ENCODE measurements at places on chromosomes 5 and 9. TPM values are rescaled to one million over a fixed set of nuclear protein-coding genes. Genes with fewer than 3 reads are reported as not detected.

DNA sequence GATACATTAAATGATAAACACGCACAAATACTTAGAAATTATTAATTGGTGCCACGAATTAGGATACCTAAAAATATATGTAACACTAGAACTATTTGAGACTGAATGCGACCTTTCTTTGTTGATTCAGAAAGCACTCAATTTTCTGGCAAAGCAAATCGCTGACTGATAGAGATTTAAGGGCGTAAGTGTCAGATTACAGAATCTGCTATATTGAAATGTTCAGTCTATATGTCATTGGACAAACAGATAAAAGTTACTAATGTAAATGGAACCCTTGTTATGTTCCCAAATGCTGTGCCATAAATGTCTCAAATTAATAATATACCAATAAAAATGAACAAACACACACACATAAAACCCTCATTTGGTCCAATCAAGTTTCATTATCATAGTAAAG, 137.9 kb downstream of the MPDZ start:
- H3K36me3 ChIP-seq = no peaks in the 10 kb centered on the region
- no peaks in the 10 kb centered on the region for H3K27me3 ChIP-seq
- H3K4me1 ChIP-seq = no peaks in the 10 kb centered on the region

DNA sequence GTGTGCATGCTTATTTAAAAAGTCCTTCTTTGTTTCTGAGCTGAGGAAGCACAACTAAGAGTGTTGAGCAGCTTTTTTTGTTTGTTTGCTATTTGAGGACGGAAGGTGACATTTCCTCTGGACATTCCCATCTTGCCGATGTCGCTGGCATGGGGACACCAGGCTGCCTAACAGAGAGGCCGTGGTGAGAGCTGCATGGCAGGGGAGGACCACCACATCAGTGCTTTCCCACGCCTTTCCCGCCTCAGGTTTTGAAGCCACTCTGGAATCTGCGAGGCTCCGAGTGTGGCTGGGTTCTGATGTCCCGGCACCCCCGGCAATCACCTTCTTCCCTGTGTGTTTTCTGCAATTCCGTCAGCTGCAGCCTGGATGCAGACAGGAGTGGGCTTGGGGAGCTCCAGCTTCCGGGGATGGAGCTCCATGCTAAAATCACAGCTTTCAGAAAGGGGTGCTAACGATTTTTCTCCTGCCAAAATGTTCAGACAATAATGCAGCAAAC, 259.8 kb upstream of the IRX4 start:
- no peaks in the 10 kb centered on the region for H3K4me1 ChIP-seq
- H3K27me3 ChIP-seq = no peaks in the 10 kb centered on the region
- no peak overlapping the region for H3K27ac ChIP-seq
- H3K4me3 ChIP-seq = no peak overlapping the region

The LECT2 gene
- polyA plus RNA-seq = not detected

The PDE6A gene
- polyA plus RNA-seq = not detected

- no peak for DNase-seq
- no peaks in the 10 kb centered on the region for H3K27me3 ChIP-seq
- H3K4me1 ChIP-seq = no peaks in the 10 kb centered on the region
- no peak overlapping the region for H3K27ac ChIP-seq
- no peak overlapping the region for H3K4me3 ChIP-seq
- H3K36me3 ChIP-seq = no peaks in the 10 kb centered on the region
Observed at GRCh38 chr9:17291766-17292165, 156.9 kb downstream of the CNTLN start.

The SLC6A19 gene
- polyA plus RNA-seq = 56.3 TPM

The LOX gene
- polyA plus RNA-seq = 8.5 TPM

- no peak overlapping the region for H3K4me3 ChIP-seq
- DNase-seq = no peak
- H3K4me1 ChIP-seq = peaks cover 9% of the 10 kb centered on the region
- no peaks in the 10 kb centered on the region for H3K27me3 ChIP-seq
Observed at GRCh38 chr5:115461506-115462290, 82.9 kb downstream of the FEM1C start.

DNA sequence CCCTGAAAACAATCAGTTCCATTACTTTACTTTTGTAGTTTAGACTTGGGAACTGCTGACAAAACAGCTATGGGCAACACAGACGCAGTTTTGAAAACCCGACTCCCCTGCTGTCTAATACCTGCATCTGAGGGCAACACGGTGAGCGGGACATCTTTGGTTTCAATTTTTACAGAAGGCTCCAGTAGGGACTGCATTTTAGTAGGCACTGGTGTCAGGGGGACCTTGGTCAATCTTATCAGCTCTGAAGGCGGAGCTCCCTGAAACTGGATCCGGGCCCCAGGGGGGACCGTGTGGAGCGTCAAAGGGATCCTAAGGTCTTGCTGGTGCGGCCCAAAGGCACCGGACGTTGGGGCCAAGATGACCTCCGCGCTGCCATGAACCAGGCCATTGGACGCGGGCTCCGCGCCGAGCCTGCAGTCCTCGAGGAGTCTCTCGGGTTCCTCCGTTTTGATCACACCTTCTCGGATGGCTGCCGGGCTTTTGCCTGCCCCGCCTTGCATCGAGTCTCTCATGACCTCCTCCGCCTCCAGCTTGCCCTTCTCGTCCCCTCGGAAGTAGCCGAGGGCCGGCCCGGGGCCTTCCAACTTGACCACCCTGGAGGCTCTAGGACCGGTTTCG, 1.1 kb downstream of the SOX30 start:
- no peaks in the 10 kb centered on the region for H3K27me3 ChIP-seq
- peak; percentile 18 for DNase-seq
- peaks cover 10% of the 10 kb centered on the region for H3K4me1 ChIP-seq
- H3K27ac ChIP-seq = no peak overlapping the region
- no peaks in the 10 kb centered on the region for H3K36me3 ChIP-seq
- no peak overlapping the region for H3K4me3 ChIP-seq

The GFI1B gene
- polyA plus RNA-seq = 0.76 TPM

DNA sequence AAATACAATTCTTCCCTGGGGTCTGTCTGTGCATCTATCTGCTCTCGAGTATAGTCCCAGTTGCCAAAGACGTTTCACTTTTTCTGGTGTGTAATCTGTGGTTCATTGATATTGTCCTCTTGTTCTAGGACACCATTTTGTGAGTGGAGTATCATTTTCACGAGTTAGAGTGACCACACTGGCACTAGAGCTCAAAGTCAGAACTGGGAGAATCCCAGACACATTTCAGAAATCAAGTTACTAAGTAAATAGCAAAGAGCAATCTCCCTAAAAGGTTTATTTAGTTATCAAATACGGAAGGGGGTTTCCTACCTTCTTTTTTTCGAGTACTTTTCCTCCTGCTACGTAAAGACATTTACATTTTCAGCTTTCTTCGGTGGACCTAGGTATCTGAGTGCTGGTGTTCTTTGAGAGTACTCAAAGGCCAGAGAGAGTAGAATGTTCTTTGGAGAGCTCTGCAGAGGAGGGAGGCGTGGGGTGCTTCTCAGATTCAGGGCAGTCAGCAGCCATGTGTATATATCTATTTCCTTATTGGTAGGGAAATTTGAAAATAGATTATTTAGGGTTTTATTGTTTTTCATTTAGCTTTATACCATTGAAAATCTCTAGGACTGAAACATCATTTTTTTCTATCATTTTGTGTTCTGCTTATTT, 8.9 kb upstream of the HSPA9 start:
- DNase-seq = no peak
- H3K4me3 ChIP-seq = no peak overlapping the region
- H3K27me3 ChIP-seq = no peaks in the 10 kb centered on the region
- H3K4me1 ChIP-seq = peaks cover 2% of the 10 kb centered on the region
- no peaks in the 10 kb centered on the region for H3K36me3 ChIP-seq

GRCh38 chr5:176776141-176776865, 34.1 kb upstream of the UNC5A start:
- DNase-seq = no peak
- H3K27me3 ChIP-seq = peaks cover 25% of the 10 kb centered on the region
- no peaks in the 10 kb centered on the region for H3K36me3 ChIP-seq
- H3K27ac ChIP-seq = no peak overlapping the region

DNA sequence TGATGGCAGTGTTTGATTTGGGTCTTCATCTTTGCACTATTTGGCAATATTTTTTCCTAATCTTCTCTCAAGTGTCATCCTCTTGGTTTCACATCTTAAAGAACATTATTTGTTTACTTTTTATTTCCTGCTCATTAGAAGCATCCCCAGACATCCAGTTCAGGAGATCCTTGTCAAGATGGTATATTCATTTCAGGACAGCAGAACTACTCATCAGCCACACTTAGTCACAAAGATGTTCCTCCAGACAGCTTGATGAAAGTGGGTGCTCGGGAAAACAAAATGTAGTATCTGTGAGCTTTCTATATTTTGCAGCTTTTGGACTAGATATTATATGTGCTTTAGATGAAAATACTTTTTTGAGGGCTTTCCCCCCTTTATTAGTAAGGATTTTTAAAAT, 72.1 kb upstream of the SREK1 start:
- H3K4me3 ChIP-seq = no peak overlapping the region
- H3K36me3 ChIP-seq = peaks cover 4% of the 10 kb centered on the region
- DNase-seq = no peak
- no peak overlapping the region for H3K27ac ChIP-seq

The TLX3 gene
- not detected for polyA plus RNA-seq

DNA sequence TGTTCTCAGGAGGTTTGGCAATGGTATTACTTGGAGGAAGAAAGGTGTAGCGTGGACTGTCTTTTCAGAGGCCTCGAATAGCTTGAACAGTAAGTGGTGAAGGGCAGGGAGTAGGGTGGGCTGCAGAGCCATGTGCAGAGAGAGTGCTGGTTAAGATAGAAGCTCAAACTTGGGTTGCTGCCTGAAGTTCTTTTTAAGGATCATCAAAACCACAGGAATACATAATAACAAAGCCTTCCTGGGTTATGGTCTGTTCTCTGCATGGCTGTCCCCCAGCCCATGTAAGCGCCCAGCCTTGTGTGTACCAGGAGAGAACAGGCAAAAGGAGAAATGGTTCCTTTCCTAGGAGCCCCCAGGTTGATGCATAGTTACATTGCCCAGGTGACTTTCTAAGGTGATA, 43.9 kb downstream of the RCL1 start:
- no peak overlapping the region for H3K27ac ChIP-seq
- H3K4me1 ChIP-seq = no peaks in the 10 kb centered on the region
- peaks cover 2% of the 10 kb centered on the region for H3K36me3 ChIP-seq
- H3K27me3 ChIP-seq = no peaks in the 10 kb centered on the region

- no peaks in the 10 kb centered on the region for H3K27me3 ChIP-seq
- H3K4me3 ChIP-seq = no peak overlapping the region
- no peak overlapping the region for H3K27ac ChIP-seq
- H3K4me1 ChIP-seq = no peaks in the 10 kb centered on the region
Observed at GRCh38 chr9:92488681-92489550, 6.6 kb upstream of the ASPN start.

DNA sequence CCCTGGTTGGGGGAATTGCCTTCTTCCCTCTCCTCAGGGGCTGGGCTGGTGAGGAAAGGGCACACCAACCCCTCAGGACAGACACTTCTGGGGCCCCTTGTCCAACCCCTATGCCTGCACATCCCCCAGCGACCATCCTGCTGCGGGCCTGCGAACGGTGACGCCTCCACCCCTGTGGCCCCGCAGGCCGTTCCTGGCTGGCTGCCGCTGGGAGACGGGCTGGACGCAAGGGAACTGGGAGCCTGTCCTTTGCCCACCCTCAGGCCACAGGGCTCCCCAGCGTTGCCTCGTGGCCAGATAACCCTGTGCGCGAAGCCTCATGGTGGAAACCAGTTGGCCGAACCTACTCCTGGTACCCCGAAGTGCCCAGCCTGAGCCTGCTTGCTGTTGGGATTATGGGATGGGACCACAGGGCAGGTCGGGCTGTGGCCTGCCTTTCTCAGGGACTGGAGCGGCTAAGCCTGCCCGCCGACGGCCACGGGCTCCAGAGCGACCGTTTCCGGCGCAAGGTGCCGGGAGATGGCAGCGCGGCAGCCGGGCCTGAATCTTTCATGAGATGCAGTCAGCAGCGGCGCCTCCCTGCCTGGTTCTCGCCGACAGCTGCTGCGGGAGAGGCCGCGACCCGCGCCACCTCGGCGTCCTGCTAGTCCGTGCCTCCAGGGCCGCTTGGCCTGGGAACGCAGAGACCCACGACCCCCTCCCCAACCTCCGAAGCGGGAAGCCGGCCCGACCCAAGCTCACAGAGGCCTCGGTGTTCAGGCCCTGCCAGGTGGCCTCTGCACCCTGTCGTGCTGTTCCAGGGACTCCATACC, 6.5 kb upstream of the PITX1 start:
- H3K4me3 ChIP-seq = no peak overlapping the region
- no peaks in the 10 kb centered on the region for H3K36me3 ChIP-seq
- peaks cover 86% of the 10 kb centered on the region for H3K27me3 ChIP-seq
- H3K4me1 ChIP-seq = no peaks in the 10 kb centered on the region
- no peak overlapping the region for H3K27ac ChIP-seq
- DNase-seq = no peak

- H3K27ac ChIP-seq = no peak overlapping the region
- DNase-seq = no peak
- no peaks in the 10 kb centered on the region for H3K27me3 ChIP-seq
- no peaks in the 10 kb centered on the region for H3K36me3 ChIP-seq
- H3K4me3 ChIP-seq = no peak overlapping the region
Observed at GRCh38 chr5:126416266-126416925, 6.8 kb upstream of the GRAMD2B start.

GRCh38 chr5:175765858-175766257, 105.5 kb upstream of the CPLX2 start:
- H3K27ac ChIP-seq = no peak overlapping the region
- no peaks in the 10 kb centered on the region for H3K4me1 ChIP-seq
- no peaks in the 10 kb centered on the region for H3K36me3 ChIP-seq
- no peaks in the 10 kb centered on the region for H3K27me3 ChIP-seq

GRCh38 chr5:14405267-14405666, 176.3 kb upstream of the OTULINL start:
- no peaks in the 10 kb centered on the region for H3K4me1 ChIP-seq
- H3K4me3 ChIP-seq = no peak overlapping the region
- DNase-seq = peak; percentile 13
- H3K27ac ChIP-seq = no peak overlapping the region
- no peaks in the 10 kb centered on the region for H3K27me3 ChIP-seq

- no peaks in the 10 kb centered on the region for H3K4me1 ChIP-seq
- H3K27ac ChIP-seq = no peak overlapping the region
- no peak overlapping the region for H3K4me3 ChIP-seq
- no peaks in the 10 kb centered on the region for H3K27me3 ChIP-seq
- DNase-seq = no peak
Observed at GRCh38 chr5:125085797-125086505, 339.5 kb upstream of the ZNF608 start.

The ZNF474 gene
- 0.07 TPM for polyA plus RNA-seq

The TAF11L5 gene
- polyA plus RNA-seq = not detected

The DNM1 gene
- polyA plus RNA-seq = 0.81 TPM

GRCh38 chr5:96814041-96814440, 6.3 kb upstream of the ERAP1 start:
- no peaks in the 10 kb centered on the region for H3K27me3 ChIP-seq
- H3K27ac ChIP-seq = no peak overlapping the region
- H3K4me1 ChIP-seq = peaks cover 5% of the 10 kb centered on the region
- no peak overlapping the region for H3K4me3 ChIP-seq
- peak; percentile 49 for DNase-seq

All from small intestine (tissue), 16 donors.